ENCODE measurements at places on chromosomes 4 and X.
A peak's percentile ranks its signal among the peaks of the same experiment; 100 is the strongest.

DNA sequence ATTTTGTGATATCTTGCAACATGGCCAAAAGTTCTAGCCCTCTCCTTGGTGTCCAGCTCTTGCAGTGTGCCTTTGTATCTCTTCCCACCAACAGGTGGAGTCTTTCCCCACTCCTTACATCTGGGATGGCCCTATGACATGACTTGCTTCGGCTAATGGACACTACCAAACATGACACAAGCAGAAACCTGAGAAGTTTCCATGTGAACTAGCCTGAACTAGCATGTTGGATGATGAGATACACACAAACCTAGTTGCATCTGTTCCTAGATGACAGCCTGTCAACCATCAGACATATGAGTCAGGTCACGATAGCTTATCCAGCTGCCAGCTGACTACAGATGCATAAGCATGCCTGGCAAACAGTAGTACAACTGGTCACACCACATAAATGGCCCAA is 207.5 kb upstream of the FTHL17 start:
- H3K4me3 ChIP-seq, result no peak overlapping the region
- H3K36me3 ChIP-seq, result no peaks in the 10 kb centered on the region
- H3K27ac ChIP-seq, result no peak overlapping the region
- no peaks in the 10 kb centered on the region for H3K27me3 ChIP-seq
- no peaks in the 10 kb centered on the region for H3K4me1 ChIP-seq

GRCh38 chrX:18920566-18920965 is 63.3 kb downstream of the PHKA2 start:
- no peaks in the 10 kb centered on the region for H3K4me1 ChIP-seq
- H3K4me3 ChIP-seq, result no peak overlapping the region
- DNase-seq, result no peak
- H3K27me3 ChIP-seq, result no peaks in the 10 kb centered on the region
- H3K27ac ChIP-seq, result no peak overlapping the region

GRCh38 chr4:41413670-41414411 is 124.1 kb upstream of the LIMCH1 start:
- DNase-seq, result peak; percentile 72
- no peak overlapping the region for H3K27ac ChIP-seq
- no peaks in the 10 kb centered on the region for H3K27me3 ChIP-seq

DNA sequence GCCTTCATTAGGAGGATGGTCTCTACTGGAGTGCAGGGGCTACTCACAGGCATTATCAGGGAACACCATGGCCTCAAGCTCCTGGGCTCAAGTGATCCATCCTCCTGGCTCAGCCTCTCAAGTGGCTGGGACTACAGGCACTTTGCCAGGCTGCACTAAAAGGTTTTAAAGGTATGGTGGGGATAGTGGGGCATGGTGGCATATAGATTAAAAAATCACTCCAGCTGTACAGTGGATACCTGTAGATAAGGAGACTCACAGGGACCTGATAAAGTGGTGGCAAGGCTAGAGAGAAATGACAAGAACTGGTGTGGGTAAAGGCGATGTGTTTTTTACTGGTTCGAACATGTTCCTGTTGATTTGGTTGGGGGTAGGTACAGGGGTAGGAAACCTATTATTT is 5.9 kb downstream of the ZAR1 start:
- no peaks in the 10 kb centered on the region for H3K4me1 ChIP-seq
- peaks cover 12% of the 10 kb centered on the region for H3K27me3 ChIP-seq
- H3K4me3 ChIP-seq, result no peak overlapping the region
- no peak for DNase-seq

DNA sequence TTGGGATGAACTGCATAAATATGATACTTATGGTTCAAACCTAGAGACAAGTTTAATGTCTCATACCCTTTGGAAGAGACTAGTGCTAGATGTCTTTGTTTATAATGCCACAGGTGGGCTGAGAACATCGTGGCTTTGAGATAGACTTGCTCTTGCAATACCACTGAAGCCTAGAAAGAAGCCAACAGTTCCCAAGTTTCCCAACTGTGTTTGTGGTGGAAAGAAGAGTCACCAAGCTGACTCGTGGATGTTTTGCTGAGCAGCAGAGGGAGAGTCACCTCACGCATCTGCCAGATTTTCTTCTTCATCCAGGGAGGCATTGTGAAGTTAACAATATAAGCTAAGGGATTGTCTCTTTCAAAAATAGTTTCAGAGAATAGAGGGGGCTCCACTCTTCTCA is 1076.2 kb downstream of the C4orf33 start:
- H3K4me1 ChIP-seq, result no peaks in the 10 kb centered on the region
- H3K27ac ChIP-seq, result no peak overlapping the region
- H3K4me3 ChIP-seq, result no peak overlapping the region
- H3K27me3 ChIP-seq, result no peaks in the 10 kb centered on the region

DNA sequence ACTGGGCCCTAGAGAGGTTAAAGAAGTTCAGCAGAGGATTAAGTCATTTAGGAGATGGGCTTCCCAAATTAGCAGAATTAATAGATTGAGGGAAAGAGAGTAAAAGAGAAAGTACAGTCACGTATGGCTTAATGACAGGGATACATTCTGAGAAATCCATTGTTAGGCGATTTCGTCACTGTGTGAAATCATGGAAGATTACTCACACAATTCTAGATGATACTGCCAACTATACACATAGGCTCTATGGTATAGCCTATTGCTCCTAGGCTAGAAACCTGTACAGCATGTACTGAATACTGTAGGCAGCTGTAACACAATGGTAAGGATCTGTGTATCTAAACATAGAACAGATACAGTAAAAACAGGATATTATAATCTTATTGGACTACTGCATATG is 180.6 kb downstream of the RNF150 start:
- no peaks in the 10 kb centered on the region for H3K27me3 ChIP-seq
- no peak overlapping the region for H3K4me3 ChIP-seq
- H3K36me3 ChIP-seq, result no peaks in the 10 kb centered on the region

- no peak for DNase-seq
- H3K4me1 ChIP-seq, result no peaks in the 10 kb centered on the region
- no peak overlapping the region for H3K27ac ChIP-seq
- no peaks in the 10 kb centered on the region for H3K36me3 ChIP-seq
Measured at GRCh38 chrX:112681976-112682375, 2.2 kb upstream of the LHFPL1 start.

- H3K4me3 ChIP-seq, result no peak overlapping the region
- DNase-seq, result no peak
- H3K27ac ChIP-seq, result no peak overlapping the region
- H3K4me1 ChIP-seq, result no peaks in the 10 kb centered on the region
Measured at GRCh38 chr4:57371671-57372070, 261.5 kb upstream of the IGFBP7 start.

- no peaks in the 10 kb centered on the region for H3K36me3 ChIP-seq
- no peak overlapping the region for H3K4me3 ChIP-seq
- no peak overlapping the region for H3K27ac ChIP-seq
- peak; percentile 64 for DNase-seq
Measured at GRCh38 chrX:12903646-12904045, 2.8 kb upstream of the TLR8 start.

GRCh38 chrX:36199928-36200327 is 280.4 kb downstream of the CFAP47 start:
- no peaks in the 10 kb centered on the region for H3K27me3 ChIP-seq
- no peaks in the 10 kb centered on the region for H3K36me3 ChIP-seq
- H3K4me1 ChIP-seq, result no peaks in the 10 kb centered on the region

GRCh38 chr4:37555322-37555721 is 130.9 kb downstream of the RELL1 start:
- no peak overlapping the region for H3K4me3 ChIP-seq
- DNase-seq, result no peak
- H3K36me3 ChIP-seq, result no peaks in the 10 kb centered on the region
- H3K27me3 ChIP-seq, result no peaks in the 10 kb centered on the region
- no peaks in the 10 kb centered on the region for H3K4me1 ChIP-seq

DNA sequence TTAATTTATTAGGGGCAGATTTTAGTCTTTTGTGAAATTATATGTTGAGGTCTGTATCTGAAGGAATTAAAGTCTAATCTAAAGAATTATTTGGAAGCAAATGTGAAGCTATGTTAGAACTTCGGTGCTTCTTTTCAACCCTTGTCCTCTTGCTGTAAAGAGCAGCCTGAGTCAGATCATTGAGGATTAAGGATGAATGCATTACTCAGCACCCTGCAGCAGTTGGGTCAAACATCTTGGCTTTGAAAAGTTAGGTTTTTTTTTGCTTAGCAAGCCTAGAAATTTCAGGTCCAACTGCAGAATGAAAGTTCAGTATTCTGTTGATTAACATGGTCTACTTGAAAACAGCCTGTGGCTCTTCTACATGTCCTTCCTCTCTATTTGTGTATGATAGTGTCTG is 57.6 kb downstream of the SLC4A4 start:
- H3K36me3 ChIP-seq, result no peaks in the 10 kb centered on the region
- H3K4me1 ChIP-seq, result no peaks in the 10 kb centered on the region
- H3K27ac ChIP-seq, result no peak overlapping the region
- DNase-seq, result peak; percentile 62

DNA sequence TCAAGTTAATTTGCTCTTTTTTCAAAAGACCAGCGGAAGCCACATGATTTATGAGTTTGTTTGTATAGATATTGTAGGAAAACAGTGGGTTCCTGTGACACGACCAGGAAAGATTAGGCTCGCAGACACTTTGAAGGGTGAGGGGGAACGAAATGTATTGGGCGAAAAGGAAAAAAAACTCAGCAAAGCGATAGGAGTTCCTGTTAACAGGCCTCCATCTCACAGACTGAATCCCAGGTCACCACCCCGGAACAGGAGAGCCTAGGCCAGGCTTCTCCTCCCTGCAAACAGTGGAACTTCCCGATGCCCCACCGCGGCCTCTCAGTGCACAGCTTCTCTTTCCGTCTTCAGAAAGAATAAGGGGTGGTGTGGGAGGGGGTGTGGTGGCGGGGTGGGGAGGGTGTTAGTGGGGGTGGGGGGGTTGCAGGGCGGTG is 181.8 kb upstream of the GPRIN3 start:
- no peak overlapping the region for H3K27ac ChIP-seq
- DNase-seq, result no peak
- H3K4me1 ChIP-seq, result peaks cover 10% of the 10 kb centered on the region
- no peaks in the 10 kb centered on the region for H3K36me3 ChIP-seq
- no peak overlapping the region for H3K4me3 ChIP-seq

GRCh38 chrX:70508296-70508911 is 63.8 kb downstream of the DLG3 start:
- no peaks in the 10 kb centered on the region for H3K4me1 ChIP-seq
- no peak overlapping the region for H3K4me3 ChIP-seq
- H3K27ac ChIP-seq, result no peak overlapping the region
- DNase-seq, result peak; percentile 10

GRCh38 chr4:146469022-146469421 is 52.7 kb downstream of the SLC10A7 start:
- DNase-seq, result peak; percentile 13
- H3K36me3 ChIP-seq, result no peaks in the 10 kb centered on the region
- no peaks in the 10 kb centered on the region for H3K4me1 ChIP-seq
- H3K4me3 ChIP-seq, result no peak overlapping the region
- H3K27me3 ChIP-seq, result no peaks in the 10 kb centered on the region

DNA sequence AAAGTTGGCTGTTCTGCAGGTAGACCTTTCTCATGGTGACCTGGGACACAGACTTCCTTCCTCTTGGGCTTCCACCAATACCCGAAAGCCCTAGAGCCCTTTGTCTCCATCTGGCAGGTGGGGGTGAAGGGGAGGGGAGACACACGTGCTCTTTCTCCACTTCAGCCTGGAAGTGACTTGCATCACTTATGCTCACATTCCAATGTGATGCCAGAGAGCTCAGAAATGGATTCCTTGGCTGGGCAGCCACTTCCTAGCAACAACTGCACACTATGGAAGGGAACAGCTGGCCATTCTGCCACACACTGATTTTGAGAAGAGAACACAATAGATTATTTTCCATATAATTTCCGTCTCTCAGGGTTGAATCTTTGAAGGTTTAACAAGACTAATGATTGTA is 36.3 kb downstream of the C4orf51 start:
- no peak overlapping the region for H3K4me3 ChIP-seq
- H3K36me3 ChIP-seq, result no peaks in the 10 kb centered on the region
- H3K27ac ChIP-seq, result no peak overlapping the region
- H3K27me3 ChIP-seq, result no peaks in the 10 kb centered on the region
- no peaks in the 10 kb centered on the region for H3K4me1 ChIP-seq

DNA sequence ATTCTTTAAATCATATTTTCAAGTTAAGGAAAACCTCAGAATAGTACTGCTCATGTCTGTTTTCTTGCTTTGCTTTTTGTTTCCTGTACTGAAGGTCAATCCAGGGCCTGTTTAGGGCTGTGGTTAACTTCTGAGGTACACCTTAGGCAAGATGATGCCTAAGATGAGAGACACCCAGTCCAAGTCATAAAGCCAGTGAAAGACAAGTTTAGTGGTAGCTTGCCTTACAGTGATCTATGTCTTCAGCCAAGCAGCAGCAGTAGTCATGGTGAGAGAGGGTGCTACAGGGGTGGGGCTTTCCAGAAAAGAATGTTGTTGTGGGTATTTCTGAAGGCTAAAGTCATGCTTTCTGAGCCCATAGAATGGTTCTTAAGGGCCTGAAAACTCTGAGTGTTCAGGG is 173.7 kb downstream of the VSIG4 start:
- H3K4me1 ChIP-seq, result no peaks in the 10 kb centered on the region
- H3K36me3 ChIP-seq, result no peaks in the 10 kb centered on the region
- no peak overlapping the region for H3K27ac ChIP-seq
- H3K27me3 ChIP-seq, result no peaks in the 10 kb centered on the region

GRCh38 chr4:149884529-149885181 is 69.0 kb upstream of the IQCM start:
- no peaks in the 10 kb centered on the region for H3K27me3 ChIP-seq
- no peak overlapping the region for H3K27ac ChIP-seq
- no peaks in the 10 kb centered on the region for H3K36me3 ChIP-seq
- H3K4me1 ChIP-seq, result peaks cover 2% of the 10 kb centered on the region
- no peak overlapping the region for H3K4me3 ChIP-seq
- no peak for DNase-seq

GRCh38 chr4:81454499-81454898 is 17.2 kb downstream of the RASGEF1B start:
- H3K36me3 ChIP-seq, result no peaks in the 10 kb centered on the region
- no peaks in the 10 kb centered on the region for H3K27me3 ChIP-seq
- H3K27ac ChIP-seq, result no peak overlapping the region

GRCh38 chrX:24463077-24463476 is 2.0 kb upstream of the PDK3 start:
- DNase-seq, result no peak
- H3K27me3 ChIP-seq, result no peaks in the 10 kb centered on the region
- H3K4me3 ChIP-seq, result no peak overlapping the region
- H3K4me1 ChIP-seq, result no peaks in the 10 kb centered on the region
- no peaks in the 10 kb centered on the region for H3K36me3 ChIP-seq

- no peak overlapping the region for H3K4me3 ChIP-seq
- H3K27ac ChIP-seq, result no peak overlapping the region
- H3K4me1 ChIP-seq, result peaks cover 4% of the 10 kb centered on the region
- H3K27me3 ChIP-seq, result no peaks in the 10 kb centered on the region
Measured at GRCh38 chr4:94564252-94564651, 112.5 kb downstream of the PDLIM5 start.

- no peaks in the 10 kb centered on the region for H3K27me3 ChIP-seq
- H3K27ac ChIP-seq, result no peak overlapping the region
- H3K36me3 ChIP-seq, result no peaks in the 10 kb centered on the region
- DNase-seq, result no peak
- H3K4me3 ChIP-seq, result no peak overlapping the region
Measured at GRCh38 chrX:105910563-105911105, 88.3 kb downstream of the NRK start.

DNA sequence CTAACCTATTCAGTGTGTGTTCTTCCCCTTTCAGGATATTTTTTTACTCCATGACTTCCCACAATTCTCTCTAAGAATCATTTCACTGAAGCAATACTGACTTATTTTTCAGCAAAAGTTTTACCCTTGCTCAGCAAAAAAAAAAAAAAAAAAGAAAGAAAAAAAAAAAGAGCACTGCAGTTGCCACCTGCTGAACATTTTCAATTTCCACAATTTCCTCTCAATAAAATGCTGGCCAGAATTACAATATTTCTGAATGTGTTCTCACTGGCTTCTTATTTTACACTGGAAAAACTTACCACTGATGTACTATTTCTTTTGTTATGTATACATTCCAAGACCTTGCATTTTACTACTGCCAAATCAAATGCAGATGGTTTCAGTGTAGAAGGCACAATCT is 210.4 kb downstream of the PAPSS1 start:
- DNase-seq, result no peak
